ENCODE measurements at places on chromosomes 7 and 10.

DNA sequence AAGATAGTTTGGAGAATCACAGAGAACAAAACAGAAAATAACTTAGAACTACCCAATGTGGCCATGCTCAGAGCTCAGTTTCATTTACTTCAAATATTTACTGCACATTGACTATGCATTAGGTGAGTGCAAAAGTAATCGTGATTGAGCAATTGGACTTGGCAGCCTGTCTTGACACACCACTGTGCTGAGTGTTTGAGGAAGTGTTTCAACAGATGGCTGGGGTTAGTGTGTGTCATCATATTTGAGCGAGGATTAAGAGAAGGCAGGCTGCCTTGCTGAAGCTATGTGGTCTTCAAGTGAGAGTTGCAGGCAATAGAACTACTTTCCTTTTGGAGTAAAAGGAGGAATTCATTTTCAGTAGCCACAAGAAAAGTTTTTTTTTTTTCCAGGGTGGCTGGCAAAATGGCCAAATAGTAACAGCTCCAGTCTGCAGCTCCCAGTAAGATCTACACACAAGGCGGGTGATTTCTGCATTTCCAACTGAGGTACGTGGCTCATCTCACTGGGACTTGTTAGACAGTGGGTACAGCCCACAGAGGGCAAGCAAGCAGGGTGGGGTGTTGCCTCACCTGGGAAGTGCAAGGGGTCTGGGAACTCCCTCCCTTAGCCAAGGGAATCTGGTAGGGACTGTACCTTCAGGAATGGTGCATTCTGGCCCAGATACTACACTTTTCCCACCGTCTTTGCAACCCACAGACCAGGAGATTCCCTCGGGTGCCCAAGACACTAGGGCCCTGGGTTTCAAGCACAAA, 37.6 kb downstream of the AKR1C4 start:
- no peak for DNase-seq

- no peak for DNase-seq
Observed at GRCh38 chr7:22090107-22090506, 144.4 kb upstream of the CDCA7L start.

DNA sequence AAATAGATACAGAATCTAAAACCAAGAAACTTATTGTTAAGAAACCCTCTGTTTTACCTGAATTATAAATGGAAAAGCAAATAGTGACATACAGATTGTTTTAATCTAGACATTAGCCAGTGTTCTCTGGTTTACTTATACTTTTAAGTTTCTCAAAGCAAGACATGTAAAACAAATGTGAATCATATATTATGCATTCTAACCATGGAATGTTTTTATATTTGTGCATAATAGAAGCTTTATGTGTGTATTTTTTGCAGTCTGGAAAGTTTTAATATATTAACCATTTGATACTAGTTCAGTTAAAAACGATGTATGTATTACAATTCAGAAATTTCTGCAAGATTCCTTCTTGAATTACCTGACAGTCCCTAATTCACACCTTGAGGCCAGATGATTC, 150.6 kb upstream of the TMEM72 start:
- DNase-seq, result no peak

DNA sequence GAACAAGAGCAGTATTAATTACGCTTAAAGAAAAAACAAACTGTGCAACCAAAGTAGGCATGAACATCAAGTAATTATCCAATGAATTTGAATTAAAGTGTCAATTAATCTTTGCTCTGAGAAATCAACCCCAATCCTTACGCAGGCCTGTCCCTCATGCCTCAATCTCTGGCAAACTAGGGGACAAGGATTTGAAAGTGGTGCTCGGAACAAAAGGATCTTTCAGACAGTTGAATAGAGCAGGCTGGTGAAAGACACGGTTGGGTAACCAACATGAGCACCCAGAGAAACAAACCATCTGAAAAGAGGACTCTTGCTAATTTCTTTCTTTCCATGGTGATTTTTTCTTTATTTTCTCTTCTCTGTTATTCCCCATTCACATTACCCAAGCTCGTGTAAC, 203.5 kb upstream of the PHF14 start:
- DNase-seq, result no peak

- DNase-seq, result no peak
Observed at GRCh38 chr10:93762979-93763391, 5.2 kb downstream of the LGI1 start.

DNA sequence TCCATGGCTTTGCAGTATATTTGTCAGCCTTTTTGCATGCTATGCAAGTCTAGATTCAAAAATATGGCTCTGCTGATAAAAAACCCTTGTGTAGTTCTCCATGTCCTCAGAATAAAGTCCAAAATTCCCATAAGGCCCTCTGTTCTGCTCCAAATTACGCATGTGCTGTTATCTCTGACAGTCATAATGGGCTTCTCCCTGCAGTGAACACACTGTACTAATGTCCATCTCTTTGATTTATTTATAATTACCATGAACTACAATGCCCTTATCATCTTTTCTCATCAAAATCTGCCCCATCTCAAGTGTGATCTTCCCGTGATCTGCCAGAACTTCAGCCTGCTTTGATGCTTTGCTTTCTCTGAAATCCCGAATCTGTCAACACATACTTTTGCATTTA, 87.7 kb downstream of the TSPAN12 start:
- DNase-seq, result no peak

- DNase-seq, result no peak
Observed at GRCh38 chr7:17042211-17042610, 160.4 kb upstream of the AGR3 start.

GRCh38 chr7:143507094-143507518, 29.4 kb downstream of the TAS2R41 start:
- DNase-seq, result no peak

- no peak for DNase-seq
Observed at GRCh38 chr10:48533951-48534720, 70.7 kb downstream of the ARHGAP22 start.

GRCh38 chr7:91812388-91812787, 68.1 kb downstream of the MTERF1 start:
- DNase-seq, result no peak

- no peak for DNase-seq
Observed at GRCh38 chr7:641269-641671, 85.2 kb upstream of the DNAAF5 start.

GRCh38 chr7:32670110-32671025, 175.1 kb downstream of the AVL9 start:
- DNase-seq, result no peak

- DNase-seq, result peak; percentile 29
Observed at GRCh38 chr7:64876792-64877713, 26.0 kb upstream of the ZNF273 start.

- no peak for DNase-seq
Observed at GRCh38 chr7:80134536-80135308, at the start of gene GNAI1. Gene GNAI1 (plus strand): TSS chr7:80134831. CDS start chr7:80135161, 330 bp downstream.

DNA sequence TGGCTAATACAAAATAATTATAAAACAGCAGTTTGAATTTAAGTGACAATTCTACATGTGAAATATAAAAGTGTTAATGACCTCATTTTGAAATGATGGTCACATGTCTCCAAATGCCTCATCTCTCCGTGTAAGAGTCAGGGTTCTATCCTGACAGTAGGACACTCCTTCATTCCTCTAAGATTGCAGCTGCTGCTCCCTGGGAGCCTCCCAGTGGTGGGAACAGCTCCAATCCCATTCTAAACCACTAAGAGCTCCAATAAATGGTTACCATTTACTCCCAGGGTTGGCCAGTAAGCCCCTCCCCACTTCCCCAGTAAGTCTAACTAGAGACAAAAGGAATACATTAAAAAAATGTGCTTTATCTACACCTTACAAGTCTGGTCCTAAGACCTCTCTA, 344.6 kb upstream of the AOAH start:
- DNase-seq, result no peak

DNA sequence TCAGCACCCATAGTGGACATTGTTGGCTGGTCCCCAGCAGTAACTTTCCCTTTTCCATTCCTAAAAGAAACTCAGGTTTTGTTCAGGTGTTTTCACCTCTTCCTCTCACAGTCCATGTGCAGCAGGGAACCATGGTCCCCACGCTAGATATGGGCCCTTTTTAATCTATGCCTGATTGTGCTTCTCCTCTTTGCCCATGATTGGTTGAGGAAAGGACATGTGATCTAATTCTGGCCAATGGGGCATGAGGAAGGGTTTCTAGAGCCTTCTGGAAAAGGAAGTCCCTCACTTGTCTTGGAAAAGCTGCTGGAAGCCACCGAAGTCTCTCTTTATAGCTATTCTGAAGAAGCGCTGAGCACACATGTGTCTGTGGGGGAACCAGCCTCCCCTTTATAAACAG, 330.7 kb downstream of the ACTR3B start:
- DNase-seq, result no peak
